ENCODE measurements at places on chromosomes 5 and 9.

DNA sequence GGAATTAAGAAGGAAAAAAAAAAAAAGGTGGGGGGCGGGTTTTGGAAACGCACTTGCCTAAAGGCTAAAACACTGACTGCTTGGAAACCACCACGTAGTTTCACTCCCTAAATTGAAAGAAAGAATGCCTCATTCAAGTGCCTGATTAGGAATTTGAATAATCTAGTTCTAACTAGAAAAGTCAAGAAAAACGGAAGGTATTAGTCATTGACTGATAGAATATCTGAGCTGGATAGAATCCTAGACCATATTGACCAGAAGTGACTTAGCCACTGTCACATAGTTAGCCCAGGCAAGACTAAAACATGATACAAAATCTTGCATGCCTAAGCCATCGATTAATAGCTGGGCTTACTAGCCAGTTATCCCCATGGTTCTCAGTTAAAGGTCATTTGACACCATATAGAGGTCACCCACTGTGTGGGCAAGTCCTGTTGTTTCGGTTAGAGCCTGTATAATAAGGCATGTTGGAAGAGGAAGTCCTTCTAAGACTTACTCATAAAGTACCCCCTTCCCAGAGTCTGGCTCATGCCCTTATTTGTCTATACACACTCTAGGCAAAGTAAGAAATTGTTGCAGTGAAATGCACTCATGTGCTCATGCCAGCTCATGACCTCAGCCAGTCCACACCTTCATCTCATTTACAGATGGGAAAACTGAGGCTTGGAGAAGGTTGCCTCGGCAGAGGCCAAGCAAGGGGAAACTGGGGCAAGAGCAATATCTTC, 40.2 kb downstream of the SH3RF2 start:
- no peak for DNase-seq

DNA sequence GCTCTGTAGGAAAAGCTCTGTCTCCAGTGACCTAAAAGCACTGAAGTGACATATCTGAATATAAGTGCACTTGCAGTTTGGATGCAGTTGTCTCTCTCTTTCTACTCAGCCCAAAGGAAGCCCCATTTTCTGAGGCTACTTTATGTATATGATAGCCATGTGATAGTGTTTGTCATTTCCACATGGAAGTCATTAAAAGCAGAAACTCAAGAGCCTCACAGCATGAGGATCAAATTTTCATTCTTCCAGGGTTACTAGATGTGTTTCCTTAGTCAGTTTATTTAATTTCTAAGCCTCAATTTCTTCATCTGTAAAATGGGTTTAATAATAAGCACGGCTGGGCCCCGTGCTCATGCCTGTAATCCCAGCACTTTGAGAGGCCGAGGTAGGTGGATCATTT, 36.7 kb downstream of the RNF44 start:
- DNase-seq: no peak

DNA sequence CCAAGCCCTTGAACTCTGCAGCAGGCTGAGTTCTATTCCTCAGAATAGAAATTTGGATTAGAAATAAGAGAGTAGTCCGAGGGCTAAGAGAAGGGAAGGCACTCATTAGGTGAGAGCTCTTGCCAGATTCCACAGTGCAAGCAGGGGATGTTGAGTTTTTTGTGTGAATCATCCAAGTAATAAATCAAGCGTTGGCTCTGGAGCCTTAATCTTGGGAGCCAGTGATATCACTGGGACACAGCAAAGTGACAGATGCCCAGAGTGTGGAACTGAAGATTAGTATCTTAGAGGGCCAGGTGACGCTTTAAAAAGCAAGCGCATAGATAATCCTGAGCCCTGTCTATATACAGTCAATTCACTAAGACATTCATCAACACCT, 60.3 kb downstream of the FOXD1 start:
- no peak for DNase-seq

DNA sequence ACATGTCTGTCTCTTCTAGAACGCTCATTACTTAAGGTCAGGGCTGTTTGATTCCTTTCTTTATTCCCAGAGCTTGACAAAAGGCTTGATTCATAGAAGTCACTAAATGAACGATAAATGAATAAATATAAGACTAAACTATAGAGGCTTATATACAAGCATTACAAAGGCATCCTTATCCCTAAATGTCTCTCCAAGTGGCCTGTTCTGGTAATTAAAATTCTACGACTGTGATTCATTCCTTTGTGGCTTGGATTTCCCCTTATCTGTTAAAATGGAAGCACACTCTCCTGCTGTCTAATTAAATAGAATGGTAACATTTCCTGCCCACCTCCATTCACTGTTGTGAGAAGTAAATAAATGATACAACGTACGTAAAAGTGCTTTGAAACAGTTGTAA, 49.5 kb downstream of the C7 start:
- no peak for DNase-seq

GRCh38 chr9:88230612-88231011, 92.3 kb upstream of the SPATA31C2 start:
- DNase-seq: no peak

DNA sequence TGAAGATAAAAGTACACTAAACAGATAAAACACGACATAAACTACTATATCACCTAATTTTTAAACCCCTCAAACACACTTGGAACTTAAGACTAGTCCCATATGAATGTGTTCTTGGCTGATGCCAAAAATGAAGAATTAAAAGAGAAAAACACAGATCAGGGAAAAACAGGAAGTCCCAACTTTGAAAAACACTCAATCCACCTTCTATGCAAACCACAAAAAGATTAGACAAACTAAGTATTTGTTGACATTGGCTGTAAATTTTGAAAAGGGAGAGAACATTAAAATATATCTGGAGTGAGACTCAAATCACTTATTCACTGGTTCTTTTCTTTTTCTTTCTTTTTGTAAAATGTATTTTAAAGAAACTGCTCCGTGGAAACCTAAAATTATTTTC, 81.4 kb downstream of the ANKH start:
- no peak for DNase-seq

DNA sequence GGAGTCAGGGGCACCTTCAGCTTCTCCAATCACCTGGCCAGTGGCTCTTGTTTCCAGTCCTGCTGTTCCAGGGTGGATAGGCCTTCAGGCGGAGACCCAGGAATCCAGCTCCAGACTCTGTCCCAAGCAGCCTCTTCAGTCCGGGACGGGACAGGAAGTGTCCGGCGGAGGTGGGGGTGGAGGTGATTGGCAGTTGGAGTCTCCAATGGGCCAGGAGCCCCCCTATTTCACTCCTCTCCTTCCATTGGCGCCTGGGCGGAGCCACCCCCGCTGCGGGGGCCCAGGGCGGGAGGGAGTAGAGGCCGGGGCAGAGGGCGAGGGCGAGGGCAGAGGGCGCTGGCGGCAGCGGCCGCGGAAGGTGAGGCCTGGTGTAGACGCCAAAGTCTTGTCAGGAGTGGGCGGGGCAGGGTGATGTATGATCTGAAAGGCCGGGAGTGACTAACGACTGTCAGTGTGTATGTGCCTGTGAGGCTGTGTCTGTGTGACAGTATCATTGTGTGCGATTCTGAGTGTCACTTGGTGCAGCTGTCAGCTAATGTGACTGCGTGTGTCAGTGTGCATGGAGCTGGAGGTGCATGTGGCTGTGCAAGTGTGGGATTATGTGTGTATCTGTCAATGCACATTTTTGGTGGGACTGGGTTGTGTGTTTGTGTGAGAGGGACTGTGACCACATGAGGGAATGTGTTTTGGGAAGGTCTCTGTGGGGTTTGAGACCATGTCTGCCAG, at the start of gene IL11RA:
Gene IL11RA (plus strand): TSS at position 310 of the 726 bp plus-strand sequence. CDS start 3,033 bp downstream, outside the sequence.
- DNase-seq: peak; percentile 95

GRCh38 chr5:60526336-60526875, 173.6 kb downstream of the DEPDC1B start:
- DNase-seq: peak; percentile 61

- DNase-seq: no peak
Measured at GRCh38 chr9:72129271-72130156, 19.7 kb upstream of the GDA start.

- DNase-seq: no peak
Measured at GRCh38 chr5:75363726-75364495, 26.9 kb downstream of the HMGCR start.

Data from pons (tissue), 1 donor.